ENCODE measurements at places on chromosomes 3 and 15.

DNA sequence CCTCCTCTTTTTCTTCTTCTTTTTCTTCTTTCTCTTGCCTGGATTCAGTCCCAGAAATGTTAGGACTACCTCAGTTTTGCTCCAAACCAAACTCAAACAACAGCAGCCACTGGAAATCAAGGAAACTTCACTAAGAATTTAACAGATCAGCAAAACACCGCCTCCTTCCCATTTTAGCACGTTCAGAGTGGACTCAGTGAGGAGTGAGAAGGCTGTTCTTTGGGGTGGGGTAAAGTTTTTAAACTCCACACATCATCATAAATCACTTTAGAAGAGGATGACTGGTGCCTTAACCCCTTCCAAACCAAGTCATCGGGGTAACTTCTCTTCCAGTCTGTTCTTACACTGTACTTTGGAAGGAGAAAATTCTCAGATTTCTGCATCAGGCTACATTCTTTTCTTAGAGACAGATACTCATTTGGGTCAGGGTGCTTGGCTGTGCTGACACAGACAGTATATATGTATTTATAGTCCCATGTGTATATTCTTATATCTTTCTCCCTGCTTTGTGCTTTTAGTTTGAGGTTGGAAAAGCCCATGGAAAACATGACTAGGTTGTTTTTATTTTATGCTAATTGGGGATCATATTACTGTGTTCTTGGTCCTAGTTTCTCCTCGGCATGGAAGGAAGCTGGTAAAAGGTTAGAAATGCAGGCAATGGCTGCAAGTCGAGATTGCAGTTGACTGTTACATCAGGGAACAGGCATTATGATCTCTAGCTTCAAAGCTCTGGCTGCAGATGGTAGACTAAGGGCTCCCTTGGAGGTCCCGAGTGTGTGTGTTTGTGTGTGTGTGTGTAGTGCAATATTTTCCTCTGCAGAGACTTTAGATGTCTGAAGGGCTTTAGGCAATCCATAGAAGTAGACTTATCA, at the start of gene CCDC80:
TSS of gene CCDC80 (minus strand) at position 214 of the 872 bp plus-strand sequence. CDS start 1,238 bp downstream, outside the sequence.
- ATAC-seq: peak; percentile 65

DNA sequence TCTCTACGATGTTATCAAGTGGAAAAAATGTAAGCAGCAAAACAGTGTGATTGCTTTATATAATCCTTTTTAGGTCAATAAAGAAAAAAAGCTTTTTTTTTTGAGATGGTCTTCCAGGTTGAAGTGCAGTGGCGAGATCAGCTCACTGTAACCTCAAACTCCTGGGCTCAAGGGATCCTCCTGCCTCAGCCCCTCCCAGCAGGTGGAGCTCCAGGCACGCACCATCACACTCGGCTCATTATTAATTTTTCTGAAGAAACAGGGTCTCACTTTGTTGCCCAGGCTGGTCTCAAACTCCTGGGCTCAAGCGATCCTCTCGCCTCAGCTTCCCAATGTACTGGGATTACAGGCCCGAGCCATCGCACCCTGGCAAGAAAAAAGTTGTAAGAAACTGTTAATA, 17.3 kb downstream of the RNF168 start:
- no peak for ATAC-seq

DNA sequence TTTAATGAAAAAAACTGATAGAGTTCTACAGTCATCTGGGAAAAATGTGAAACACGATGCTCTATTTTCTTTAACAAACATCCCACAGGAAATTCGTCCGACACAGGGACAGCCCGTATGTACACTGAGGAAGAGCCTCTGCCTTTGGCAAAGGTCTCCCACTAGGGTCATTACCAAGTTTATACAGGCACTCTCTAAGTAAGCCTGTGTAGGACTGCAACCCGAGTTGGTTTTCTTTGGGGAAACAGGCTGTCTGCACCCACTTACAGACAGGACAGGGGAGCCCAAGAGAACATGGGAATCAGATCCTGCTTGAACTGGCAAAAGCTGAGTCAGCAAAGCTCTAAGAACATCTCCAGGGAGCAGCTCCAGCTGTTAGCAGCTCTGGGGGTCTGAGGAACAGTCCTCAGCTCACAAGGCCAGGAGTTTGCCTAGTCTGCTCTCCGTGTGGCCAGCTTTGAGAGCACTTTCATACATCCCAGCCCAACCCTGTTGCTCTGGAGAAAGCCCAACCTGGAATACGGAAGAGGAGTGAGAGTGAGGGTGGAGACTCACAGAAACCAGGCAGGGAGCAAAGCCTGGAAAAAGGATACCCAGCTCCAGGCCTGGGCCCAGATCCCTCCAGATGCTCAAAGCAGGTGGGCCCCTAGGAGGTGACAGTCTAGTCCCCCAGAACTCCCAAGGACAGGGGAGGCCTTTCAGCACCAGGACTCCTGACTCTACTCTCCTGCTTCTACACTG, 1.9 kb downstream of the TBC1D2B start:
- peak; percentile 77 for ATAC-seq

- no peak for ATAC-seq
Observed at GRCh38 chr15:47971637-47972036, 149.2 kb upstream of the SLC24A5 start.

DNA sequence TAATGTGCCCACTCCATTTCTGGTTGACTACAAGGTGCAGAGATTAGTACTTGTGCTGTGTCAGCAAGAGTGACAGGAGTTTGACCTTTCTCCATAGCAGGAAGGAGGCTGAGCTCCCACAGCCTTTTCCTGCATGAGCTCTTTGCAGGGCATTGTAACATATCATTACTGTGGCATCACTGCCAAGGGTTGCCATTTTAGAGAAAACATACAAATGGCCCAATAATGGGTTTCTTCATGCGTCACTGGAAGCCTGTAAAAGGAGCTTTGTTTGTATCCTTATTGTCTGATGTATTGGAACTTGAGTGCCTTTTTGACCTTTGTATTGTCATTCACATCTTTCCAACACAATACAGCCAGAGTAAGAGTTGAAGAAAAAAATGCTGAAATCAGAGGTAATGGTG, 323.0 kb upstream of the CDIN1 start:
- ATAC-seq: no peak

DNA sequence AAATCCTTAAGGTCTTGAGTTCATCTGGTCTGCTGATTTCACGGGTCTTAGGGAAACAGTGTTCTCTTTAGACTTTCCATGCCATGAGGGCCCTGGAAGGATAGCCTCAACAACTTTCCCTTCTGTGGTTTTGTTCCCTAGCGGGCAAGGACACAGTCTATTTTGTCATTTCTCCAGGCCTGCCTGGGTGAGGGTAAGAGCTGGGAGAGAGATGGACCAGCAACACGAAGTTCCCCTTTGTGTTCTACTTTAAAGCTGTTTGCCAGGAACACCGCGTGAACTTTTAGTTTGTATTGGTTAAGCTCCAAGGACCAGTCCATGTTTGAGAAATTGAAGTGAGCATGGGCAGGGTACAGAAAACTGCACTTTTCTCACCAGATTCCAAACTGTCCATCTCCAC, 20.9 kb downstream of the ST3GAL6 start:
- no peak for ATAC-seq

DNA sequence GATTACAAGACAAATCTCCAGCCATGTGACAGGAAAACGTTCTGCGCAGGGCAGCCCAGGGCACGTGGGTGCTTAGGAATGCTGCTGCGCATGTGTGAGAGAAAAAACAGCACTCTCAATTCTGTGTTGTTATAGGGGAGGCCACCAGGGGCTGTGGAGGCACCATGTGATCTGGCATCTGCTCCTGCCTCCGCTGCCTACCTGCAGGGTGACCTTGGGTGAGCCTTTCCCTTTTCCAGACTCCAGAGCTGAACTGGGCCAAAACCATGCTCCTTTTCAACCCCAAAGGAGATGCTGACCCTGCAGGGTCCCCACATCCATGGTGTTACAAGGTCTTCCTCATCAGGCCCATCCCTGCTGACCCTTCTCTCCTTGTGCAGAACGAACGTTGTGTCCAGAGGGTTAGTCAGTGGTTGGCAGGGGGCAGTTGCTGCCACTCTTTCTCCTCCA, 81.5 kb upstream of the RASGRF1 start:
- no peak for ATAC-seq

DNA sequence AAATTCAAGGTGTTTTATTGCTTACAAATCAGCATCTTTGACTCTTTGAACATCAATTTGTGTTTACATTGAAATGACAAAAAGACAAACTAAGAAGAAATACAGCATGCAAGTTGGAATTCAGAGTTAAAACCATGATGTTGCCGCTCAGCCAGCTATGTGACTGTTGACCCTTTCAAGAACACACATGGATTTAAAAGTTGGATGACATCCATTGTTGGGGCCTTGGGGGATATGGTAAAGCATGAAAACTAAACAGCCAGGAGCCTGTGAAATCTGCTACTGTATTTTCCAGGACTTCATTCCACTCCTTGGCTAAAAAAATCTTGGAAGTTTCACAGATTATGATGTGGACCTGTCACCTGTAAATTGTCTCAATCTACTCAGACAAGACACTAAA, 4.6 kb downstream of the P2RY1 start:
- ATAC-seq: no peak

DNA sequence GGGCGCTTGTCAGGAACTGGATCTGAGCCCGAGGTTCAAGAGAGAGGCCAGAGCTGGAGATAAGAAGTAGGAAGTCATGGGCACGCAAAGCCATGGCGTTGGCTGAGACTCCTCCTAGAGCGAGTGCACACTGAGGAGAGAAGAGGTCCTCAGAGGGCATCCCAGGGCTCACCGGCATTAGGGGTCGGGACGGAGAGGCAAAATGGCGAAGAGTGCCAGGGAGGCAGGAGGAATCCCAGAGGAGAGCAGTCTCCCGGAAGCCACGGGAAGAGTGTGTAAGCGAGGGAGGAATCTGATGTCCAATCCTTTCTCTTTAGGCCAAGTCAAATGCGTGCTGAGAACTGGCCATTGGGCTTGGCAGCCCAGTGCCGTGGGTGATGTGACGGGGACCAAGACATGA, 24.0 kb downstream of the EFCC1 start:
- ATAC-seq: no peak

GRCh38 chr3:104367000-104367399, 999.7 kb upstream of the ALCAM start:
- no peak for ATAC-seq

- no peak for ATAC-seq
Observed at GRCh38 chr15:70617076-70617910, 146.1 kb downstream of the UACA start.

DNA sequence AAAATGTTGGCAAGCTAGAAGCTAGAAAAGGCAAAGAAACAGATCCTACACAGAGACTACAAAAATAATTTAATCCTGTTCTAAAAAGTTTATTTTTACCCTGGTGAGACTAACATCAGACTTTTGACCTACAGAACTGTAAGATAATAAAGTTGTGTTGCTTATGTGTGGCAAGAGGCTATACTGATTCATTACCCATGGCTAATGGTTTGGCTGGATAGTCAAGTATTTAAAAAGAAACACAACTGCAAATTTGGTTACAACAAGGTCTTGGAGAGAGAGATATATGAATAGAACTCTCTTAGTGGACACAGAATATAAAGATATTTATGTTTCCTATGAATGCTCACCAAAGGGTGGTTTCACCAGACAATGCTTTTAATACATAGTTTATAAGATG, 364.2 kb upstream of the PLSCR5 start:
- ATAC-seq: no peak

DNA sequence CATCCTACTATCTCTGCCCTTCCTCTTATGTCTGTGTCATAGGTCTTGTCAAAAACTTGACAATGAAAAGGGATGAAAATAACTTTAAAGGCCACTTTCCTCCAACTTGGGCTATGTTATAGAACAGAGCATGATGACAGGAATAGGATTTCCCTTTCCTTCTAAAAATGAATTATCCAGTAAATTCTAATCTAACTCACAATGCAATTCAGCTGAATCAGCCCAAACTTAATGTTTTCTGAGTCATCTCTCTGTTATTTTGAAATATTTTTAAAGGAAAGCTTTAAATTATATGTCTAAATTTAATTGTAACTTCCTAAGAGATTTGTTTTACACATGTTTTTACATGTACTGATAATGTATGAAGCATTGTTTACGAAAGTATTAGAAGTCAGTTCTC, 258.5 kb downstream of the BBX start:
- no peak for ATAC-seq

GRCh38 chr3:152256851-152257562, 11.7 kb upstream of the MBNL1 start:
- no peak for ATAC-seq

DNA sequence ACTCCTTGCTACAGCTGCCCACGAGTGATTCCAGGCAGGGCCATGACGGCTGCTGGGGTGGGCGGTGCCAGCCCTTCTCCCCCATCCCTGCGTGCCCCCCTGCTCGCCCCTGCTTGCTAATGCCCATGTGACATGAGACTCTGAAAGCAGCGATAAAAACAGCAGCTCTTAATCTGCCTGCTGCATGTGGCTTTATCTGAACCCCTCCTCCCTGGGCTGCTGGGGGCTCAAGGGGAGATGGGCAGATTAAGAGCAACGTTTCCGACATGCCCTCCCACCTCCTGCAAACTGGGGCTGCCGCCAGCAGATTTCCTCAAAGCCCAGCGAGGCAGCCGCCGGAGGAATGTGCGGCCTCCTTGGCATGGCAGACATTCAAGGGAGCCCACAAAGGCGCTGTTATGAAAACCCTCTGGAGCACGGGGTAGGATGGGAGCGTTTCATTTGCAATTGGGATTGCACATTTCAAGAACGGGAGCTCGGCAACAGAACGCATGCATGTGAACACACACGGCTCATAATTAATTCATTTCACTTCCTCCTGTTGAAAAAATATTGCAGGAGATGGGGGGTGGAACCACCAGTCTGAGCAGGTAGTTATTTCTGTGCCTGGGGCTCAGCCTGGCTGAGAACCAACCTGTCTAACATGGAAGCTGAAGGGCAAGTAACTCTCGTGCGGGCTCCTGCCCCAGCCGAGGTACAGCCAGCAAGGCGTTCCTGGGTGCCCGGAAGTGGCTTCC, 504.2 kb upstream of the PROK2 start:
- ATAC-seq: peak; percentile 88

GRCh38 chr15:38455092-38455491, 1.2 kb downstream of the FAM98B start:
- ATAC-seq: no peak

DNA sequence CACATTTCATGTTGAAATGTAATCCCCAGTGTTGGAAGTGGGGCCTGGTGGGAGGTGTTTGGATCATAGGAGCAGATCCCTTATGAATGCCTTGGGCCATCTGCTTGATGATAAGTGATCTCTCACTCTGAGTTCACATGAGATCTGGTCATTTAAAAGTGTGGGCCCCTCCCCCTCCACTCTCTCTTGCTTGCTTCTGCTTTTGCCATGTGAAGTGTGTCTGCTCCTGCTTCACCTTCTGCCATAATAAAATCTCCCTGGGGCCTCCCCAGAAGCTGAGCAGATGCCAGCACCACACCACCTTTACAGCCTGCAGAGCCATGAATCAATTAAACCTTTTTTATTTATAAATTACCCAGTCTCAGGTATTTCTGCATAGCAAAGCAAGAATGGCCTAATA, 14.2 kb upstream of the CD200R1L start:
- no peak for ATAC-seq

DNA sequence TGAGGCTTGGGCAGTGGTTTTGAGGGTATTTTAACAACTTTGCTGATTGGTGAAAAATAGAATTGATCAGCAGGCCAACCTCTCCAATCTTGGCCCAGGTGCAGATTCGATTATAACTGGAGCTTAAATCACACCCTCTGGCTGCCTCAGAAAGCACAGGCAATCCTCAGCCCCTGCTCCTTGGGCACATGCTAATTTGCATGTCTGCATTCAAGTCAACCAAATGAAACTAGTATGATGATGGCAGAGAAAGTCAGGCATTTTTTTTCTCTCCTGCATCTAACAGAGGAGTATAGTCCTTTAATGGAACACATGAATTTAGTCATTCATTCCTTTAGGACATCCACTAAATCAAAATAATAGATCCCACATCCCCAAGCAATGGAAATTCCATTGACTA, 16.8 kb upstream of the NMNAT3 start:
- ATAC-seq: no peak

GRCh38 chr15:32849769-32850668, 132.2 kb downstream of the GREM1 start:
- peak; percentile 33 for ATAC-seq

- peak; percentile 72 for ATAC-seq
Observed at GRCh38 chr3:11047500-11047899, 55.0 kb downstream of the SLC6A1 start.
